ENCODE measurements at places on chromosomes 7 and 10.

- DNase-seq, result no peak
These were observed 49.0 kb downstream of the NDUFB2 start for GRCh38 chr7:140745266-140746058.

GRCh38 chr10:123857616-123858015 is 34.0 kb downstream of the CPXM2 start:
- no peak for DNase-seq

- DNase-seq, result peak; percentile 44
These were observed 1.4 kb downstream of the PARD3 start for GRCh38 chr10:34813626-34814222.

DNA sequence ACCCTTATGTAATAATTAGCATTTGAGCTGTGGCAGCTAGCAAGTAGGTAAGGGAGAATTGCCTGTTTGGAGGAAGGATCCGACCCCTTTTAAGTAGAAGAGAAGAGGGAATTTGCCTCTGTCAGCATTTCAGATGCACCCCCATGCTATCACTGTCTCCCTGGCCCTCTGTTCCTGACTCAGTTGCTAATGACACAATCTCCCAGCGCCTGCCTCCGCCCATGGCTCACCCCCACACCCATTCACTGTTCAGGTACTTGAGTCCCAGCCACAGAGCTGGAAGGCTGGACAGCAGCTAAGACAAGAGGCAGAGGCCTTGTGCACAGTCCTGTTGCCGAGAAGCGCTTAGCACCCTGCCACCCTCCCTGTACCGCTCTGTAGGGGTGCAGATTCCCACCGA is 512.3 kb upstream of the GALNT17 start:
- DNase-seq, result no peak

DNA sequence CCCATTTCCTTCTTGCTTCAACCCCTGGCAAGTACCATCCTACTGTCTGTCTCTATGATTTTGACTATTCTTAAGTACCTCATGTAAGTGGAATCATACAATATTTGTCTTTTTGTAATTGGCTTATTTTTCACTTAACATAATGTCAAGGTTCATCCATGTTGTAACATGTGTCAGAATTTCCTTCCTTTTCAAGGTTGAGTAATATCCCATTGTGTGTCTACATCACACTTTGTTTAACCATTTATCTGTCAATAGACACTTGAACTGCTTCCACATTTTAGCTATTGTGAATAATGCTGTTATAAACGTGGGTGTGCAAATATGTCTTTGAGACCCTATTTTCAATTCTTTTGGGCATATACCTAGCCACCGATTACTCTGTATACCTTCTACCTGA is 14.0 kb upstream of the CDK14 start:
- no peak for DNase-seq

GRCh38 chr10:100148353-100149211 is 37.2 kb downstream of the ERLIN1 start:
- DNase-seq, result peak; percentile 32

GRCh38 chr7:98831641-98832221 is 38.1 kb downstream of the TMEM130 start:
- peak; percentile 32 for DNase-seq
